ENCODE measurements at places on chromosomes 2 and 18. TPM values are rescaled to one million over a fixed set of nuclear protein-coding genes. Genes with fewer than 3 reads are reported as not detected.

DNA sequence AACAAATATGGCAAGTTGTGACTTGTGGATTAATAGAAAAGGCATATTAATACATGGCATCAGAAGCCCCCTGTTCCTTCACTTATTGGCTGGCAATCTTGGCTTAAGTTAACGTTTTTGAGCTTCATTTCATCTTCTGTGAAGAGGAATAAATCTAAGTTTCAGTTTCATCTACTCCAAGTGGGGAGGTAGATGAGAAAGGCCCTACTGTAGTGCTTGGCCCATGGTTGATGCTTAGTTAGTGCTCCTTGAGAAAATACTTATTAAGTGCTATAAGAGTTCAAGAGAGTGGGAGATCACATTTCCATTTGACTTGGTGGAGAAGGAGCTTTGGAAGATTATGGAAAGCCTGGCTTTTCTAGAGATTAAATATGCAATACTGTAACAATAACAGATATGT lies 244.3 kb downstream of the BABAM2 start:
- DNase-seq = no peak

DNA sequence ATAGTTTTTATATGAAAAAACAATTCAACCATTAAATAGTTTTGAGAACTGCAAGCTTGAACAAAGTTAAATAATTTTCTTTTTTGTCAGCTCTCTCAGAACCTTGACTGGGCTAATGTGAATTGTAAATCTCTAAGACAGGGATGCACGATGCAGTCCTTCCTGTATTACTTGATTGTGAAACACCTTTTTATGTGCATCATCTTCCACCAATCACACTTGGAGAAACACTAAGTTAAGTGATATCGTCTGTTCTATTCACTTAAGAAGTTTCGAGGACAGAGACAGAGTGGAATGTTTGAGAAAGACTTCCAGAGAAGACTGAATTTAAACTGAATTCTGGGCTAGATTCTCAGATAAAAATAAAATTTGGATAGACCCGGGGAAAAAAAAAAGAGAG lies 238.2 kb downstream of the MREG start:
- no peak for DNase-seq

GRCh38 chr2:88097891-88098557 lies 29.8 kb downstream of the FABP1 start:
- no peak for DNase-seq

DNA sequence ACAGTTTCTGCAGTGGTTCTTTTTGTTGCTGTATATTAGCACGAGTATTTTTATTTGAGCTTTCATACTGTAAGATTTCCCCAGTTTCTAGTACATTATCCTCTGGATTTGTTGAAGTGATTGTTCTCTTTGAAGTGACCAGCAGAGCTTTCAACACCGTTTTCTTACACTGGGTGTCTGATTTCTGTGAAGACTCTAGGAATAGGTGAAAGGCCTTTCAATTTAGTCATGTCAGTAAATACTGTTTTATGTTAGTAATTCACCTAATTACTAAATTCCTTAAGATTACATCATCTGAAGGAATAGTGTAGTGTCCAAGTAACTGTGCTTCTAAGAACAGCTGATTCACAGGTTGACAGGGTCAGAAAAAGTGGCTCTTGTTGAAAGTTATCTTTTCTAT lies 2.3 kb downstream of the PPM1B start:
- no peak for DNase-seq

The GYPC gene
- 40.6 TPM for total RNA-seq

- DNase-seq = no peak
Measured at GRCh38 chr2:175188761-175189160, 7.3 kb upstream of the ATP5MC3 start.

DNA sequence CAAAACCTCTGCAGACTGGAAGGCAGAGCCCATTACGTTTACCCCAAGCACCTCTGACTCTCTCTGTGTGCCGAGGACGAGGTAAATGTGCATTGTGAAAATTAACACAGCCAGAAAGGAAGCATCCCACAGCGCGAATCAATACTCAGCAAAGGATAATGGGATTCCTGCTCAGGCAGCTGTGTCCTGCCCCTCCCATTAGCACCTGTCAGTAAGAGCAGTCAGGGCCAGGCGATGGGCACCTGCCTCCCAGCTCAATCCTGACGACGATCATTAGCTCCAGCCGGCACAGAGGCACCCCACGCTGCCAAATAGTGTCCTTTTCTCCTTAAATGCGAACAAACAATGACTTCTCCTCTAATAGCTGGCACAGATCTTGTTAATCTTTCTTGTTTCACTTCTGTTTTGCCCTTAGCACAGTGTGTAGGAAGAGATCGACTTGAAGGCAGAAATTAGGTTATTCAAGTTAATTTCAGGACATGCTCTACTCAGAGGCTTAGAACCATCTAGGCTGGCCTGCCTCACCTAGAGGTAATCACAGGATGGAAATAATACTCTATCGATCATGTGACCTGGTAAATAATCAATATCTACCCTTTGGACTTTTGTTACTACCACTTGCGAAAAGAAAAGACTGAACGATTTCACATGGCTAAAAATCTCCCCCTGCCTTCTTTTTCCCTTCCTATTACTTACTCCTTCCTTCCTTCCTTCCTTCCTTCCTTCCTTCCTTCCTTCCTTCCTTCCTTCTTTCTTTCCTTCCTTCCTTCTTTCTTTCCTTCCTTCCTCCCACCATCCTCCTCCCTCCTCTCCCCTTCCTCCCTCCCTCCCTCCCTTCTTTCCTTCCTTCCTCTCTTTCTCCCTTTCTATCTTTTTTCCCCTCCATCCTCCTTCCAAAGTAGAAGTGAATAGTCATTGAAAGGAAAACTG lies 487.9 kb upstream of the ID2 start:
- DNase-seq = no peak

- DNase-seq = no peak
Measured at GRCh38 chr18:61062258-61062657, 271.0 kb upstream of the CDH20 start.

The RPRM gene
- not detected for total RNA-seq

The SNRNP27 gene
- 52.0 TPM for total RNA-seq

The ICA1L gene
- 6.8 TPM for total RNA-seq

- DNase-seq = no peak
Measured at GRCh38 chr2:153228904-153229303, 249.7 kb downstream of the RPRM start.

- DNase-seq = no peak
Measured at GRCh38 chr18:39172695-39173421, 1607.3 kb upstream of the CELF4 start.

The TEX261 gene
- total RNA-seq = 54.0 TPM

The FBLN7 gene
- total RNA-seq = 1.2 TPM

The PTPN4 gene
- total RNA-seq = 54.8 TPM

DNA sequence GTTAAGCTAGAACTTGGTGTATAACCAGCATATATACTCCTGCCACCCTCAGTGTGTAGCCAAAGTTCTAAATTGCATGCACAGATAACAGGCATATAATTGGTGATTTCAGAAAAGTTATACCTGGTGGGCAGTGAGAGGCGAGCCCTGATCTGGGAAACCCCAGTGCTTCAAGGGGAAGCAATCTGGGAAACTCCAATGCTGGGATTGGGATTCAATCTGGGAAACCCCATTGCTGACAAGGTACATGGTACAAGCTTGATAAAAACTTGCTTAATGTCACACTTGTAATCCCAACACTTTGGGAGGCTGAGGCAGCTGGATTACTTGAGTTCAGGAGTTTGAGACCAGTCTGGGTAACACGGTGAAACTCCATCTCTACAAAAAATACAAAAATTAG lies 147.6 kb downstream of the NEDD4L start:
- no peak for DNase-seq

The TBC1D8 gene
- total RNA-seq = 15.7 TPM

GRCh38 chr2:219468410-219469185 lies 30.1 kb upstream of the GMPPA start:
- DNase-seq = no peak

The BARD1 gene
- total RNA-seq = 20.7 TPM

- DNase-seq = no peak
Measured at GRCh38 chr18:48544661-48545415, 6.0 kb downstream of the CTIF start.

The FNDC4 gene
- total RNA-seq = not detected

- peak; percentile 22 for DNase-seq
Measured at GRCh38 chr18:59959606-59960005, 59.8 kb downstream of the PMAIP1 start.

The MC4R gene
- not detected for total RNA-seq

The WNT10A gene
- total RNA-seq = 36.6 TPM

All from B cell (primary cell).